ENCODE measurements at places on chromosomes 2 and 18.
A peak's percentile ranks its signal among the peaks of the same experiment; 100 is the strongest.

GRCh38 chr2:238655198-238655860 lies 192.6 kb upstream of the TWIST2 start:
- DNase-seq = no peak

GRCh38 chr18:46333431-46334135 lies 229.4 kb downstream of the HAUS1 start:
- DNase-seq = no peak

- DNase-seq = no peak
Observed at GRCh38 chr2:61967262-61967661, 61.8 kb downstream of the COMMD1 start.

GRCh38 chr18:69845593-69846506 lies 101.8 kb downstream of the CD226 start:
- no peak for DNase-seq

DNA sequence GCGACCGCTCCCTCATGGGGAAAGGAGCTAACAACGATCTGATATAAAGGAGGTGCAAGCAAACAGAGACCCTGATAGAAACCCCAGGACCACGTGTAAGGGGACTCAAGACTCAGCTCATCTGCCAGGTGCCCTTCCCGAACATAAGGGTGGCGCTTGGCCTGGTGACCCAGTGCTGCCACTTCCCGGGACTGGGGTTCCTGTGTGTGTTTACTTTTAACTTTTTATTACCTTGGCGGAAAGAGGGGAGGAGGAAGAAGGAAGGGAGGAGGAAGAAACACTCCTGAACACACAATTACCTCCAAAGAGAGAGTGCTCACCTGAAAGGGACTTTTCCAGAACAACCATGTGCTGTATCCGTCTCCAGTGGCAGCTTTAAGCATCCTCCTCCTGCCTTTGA lies 56.5 kb upstream of the EDAR start:
- no peak for DNase-seq

GRCh38 chr2:232315049-232315922 lies 63.3 kb upstream of the ALPP start:
- peak; percentile 35 for DNase-seq

DNA sequence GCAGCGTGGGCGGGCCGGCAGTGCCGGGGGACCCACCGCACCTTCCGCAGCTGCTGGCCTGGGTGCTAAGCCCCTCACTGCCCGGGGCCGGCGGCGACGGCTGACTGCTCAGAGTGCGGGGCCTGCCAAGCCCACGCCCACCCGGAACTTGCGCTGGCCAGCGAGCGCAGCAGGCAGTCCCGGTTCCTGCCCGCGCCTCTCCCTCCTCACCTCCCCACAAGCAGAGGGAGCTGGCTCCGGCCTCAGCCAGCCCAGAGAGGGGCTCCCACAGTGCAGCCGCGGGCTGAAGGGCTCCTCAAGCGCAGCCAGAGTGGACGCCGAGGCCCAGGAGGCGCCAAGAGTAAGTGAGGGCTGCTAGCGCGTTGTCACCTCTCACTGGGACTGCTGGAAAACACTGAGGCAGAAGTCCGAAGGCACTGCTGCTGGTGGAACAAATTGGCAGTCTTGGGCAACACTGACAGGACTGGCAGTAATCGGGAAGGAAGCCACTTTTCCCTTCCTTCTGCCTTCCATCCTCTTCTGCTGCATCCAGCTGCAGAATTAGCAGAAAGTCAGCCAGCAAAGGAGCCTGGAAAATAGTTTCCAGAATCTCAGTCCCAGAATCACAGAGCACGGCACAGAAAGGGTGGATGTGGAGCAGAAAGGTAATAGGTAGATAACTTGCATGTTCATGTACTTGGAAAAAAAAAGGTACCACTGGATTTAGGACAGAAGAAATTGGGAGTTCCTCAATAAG lies 179.4 kb upstream of the FN1 start:
- no peak for DNase-seq

- no peak for DNase-seq
Observed at GRCh38 chr18:12748671-12749070, 45.8 kb downstream of the PSMG2 start.

- DNase-seq = no peak
Observed at GRCh38 chr2:161124201-161124600, 36.0 kb upstream of the TANK start.

- no peak for DNase-seq
Observed at GRCh38 chr18:61132031-61132430, 201.2 kb upstream of the CDH20 start.

DNA sequence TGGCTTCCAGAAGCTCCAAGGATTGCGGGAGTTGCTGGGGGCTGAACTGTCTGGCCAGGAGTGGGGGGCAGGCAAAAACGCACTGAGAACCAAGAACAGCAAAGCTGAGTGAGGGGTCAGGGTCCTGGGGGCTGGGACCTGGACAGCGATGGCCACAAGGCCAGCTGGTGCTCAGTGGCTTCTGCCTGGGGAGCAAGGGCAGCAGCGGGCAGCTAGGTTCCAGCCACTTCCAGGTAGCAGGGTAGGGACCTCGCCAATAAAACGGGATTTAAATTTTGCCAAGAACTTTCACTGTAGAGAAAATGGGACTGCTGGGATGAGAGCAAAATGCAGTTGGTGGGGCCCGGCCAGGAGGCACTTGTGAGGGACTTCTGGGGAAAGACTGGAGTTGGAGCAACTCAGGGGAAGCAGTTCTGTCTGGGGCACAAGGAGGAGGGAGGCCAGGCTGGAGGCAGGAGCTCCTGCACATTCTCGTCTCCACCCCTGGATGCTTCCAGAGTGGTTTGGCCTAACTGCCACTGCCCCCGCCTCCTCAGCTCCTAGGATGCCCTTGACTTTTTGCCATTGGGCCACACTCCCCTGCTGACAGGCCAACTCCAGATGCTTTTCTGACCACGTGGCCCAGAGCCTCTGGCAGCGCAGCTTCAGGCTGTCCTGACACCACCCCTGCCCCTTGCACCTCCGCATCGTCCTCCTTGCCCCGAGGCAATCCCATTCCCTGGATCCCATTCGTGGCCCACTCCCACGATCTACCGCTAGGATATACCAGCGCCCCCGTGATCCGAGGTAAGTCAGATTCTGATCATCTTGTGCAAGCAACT lies 5.5 kb upstream of the CCDC74A start:
- DNase-seq = no peak

DNA sequence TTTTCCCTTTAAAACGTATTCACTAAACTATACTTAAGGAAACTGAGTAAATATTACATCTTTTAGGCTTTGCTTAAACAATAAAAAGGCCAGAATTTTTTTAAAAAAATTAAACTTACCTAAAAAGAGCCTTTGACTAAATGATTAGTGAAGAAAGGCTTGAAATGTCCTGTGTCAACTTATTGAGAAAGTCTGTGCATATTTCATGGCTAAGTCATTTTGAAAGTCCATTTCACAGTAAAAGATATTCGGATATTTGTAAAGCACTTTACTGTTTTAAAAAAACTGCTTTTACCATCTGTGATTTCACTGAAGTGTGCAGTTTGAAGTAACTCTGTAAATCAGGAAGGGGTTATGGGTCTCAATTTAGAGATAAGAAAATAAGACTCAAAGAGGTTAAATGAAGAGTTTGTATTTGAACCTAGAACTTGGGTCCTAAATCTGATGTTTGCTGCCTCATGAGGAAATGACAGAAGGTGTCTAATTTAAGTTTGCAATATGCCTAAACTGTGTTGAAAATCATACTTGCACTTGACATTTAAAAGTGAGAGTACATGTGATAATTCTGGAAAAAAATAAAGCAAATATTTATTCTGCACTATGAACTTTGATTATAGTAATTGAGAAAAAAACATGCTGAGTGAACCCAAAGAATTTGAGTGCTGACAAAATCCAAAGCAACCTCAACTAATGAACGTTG lies 50.5 kb downstream of the RAB27B start:
- DNase-seq = no peak

DNA sequence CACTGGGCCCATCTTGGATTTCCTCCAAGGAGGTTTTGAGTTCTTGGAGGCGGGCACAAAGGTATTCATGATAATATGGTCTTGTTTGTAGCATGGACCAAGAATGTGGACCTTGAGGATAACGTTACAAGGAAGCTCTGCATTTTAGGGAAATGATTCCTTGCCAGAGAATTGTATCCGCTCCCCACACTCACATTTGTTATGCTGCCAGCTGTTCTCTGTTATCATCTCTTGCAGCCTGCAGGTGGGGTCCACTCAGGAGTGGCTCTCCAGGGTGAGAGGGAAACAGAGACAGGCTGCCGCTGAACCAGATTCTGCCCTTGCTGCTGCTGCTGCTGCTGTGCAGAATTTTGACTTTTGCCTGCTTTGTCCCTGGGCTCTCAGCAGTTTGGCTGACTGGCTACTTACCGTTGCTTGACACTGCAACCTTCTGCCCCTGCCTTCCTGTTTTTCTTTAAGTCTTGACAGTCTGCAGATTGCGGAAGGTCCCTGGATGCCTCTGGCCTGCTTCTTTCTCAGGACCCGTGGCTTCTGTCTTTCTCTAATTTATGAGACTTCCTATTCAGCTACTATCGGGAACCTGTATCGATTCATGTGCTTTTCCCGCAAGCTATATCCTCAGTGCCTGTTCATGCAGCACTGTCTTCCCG lies 122.3 kb upstream of the DOCK10 start:
- no peak for DNase-seq

DNA sequence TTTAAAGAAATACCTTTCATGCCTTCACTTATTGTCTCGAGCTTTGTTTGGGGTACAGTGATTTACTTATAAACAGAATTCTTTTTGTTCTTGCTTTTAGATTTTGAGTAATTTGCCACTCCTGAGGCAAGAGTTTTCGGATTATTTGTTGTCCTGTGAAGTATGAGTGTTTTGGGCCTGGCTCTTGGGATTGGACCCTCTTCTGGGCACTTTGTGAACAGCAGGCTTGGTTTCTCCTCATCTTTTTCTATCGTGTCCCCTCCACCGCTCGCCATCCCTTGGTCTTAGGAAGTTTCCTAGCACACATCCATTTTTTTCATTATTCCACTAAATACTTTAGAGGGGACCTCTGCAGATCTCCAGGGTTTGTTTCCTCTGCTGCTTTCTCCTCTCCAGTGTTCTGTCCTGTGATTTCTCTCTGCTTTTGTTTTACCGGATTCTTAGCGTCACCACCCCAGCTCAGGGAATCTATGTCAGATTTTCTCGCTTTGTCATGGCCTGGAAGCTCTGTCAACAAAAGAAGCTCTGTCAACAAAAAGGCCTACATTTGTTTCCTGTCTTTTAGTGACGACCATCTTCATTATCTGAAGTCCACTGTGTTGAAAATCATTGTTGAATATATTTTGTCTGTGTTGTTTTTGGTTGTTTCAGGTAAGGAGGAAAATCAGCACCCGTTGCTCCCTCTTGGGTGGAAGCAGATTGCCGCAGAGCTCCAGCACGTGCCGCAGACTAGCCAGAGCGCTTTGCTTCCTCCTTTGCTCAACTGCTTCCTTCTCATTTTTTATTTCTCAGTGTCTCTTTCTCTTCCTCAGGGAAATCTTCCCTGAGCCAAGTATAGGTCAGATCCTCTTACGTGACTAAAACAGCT lies 27.8 kb downstream of the ANKRD62 start:
- DNase-seq = no peak

DNA sequence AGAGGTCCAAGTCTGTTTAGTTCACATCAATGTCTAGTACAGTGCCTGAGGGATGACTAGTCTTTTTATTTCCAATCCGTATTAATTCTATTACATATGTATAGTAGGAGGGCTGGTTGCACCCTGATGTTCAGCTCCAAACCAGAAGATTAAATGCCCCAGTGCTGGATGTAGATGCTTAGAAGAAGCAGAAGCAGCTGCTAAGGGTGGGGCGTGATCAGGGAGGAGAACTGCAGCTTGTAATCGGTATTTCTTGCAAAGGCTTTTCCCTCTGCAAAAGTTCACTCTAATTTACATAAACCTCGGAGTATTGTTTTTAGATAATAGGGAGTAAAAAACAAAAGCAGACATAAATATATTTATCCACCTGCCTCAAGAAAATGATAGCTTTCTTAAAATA lies 145.3 kb upstream of the ITGA4 start:
- no peak for DNase-seq

- no peak for DNase-seq
Observed at GRCh38 chr18:13494871-13495445, 231.4 kb downstream of the FAM210A start.

DNA sequence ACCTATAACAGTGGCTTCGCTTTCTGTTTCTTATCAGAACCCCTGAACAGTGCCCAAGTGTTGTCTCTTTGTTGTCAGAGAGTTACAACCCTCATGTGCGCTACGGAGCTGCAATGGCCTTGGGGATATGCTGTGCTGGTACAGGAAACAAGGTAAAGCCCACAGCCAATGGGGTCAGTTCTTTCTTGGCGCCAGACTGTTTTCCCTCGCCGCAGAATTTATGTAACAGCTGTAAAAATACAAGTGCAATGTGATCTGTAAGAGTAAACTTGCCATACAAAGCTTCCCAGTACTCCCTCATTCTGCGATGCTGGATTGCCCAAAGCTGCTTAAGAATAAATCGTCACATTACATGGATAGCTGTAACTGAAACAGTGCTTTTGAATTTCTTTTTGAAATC lies 13.9 kb upstream of the HTR2B start:
- no peak for DNase-seq

- no peak for DNase-seq
Observed at GRCh38 chr2:37851828-37852584, 73.1 kb upstream of the RMDN2 start.

- no peak for DNase-seq
Observed at GRCh38 chr2:109637749-109638570, 23.8 kb downstream of the SOWAHC start.

- DNase-seq = no peak
Observed at GRCh38 chr2:238100049-238100820, at the start of gene ESPNL. ESPNL (plus strand) TSS chr2:238100340; CDS start chr2:238100420, 80 bp downstream.

DNA sequence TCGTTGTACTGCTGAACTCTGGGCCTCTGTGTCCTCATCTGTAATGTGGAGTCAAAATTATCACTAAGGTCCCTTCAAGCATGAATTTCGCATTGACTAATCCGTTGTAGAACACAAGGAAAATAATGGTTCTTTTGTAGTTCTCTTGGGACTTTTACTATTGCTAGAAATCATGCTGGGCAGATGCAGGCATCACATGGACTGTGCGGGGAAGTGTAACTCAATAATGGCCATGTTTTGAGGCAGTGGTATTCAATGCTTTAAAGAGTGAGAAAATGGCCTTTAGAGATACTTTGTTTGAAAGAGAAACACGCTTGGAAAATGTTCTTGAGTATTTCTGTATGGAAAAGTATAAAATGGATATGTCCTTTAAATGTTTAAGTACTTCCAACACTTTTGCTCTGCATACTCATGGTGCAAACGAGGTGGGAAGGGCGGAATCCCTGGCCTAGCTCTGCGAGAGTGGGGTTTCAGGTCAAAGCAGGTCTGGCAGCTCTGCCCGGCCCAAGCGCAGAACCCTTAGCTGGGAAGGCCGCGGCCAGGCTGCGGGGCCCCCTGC lies 117.3 kb upstream of the MSTN start:
- DNase-seq = no peak

DNA sequence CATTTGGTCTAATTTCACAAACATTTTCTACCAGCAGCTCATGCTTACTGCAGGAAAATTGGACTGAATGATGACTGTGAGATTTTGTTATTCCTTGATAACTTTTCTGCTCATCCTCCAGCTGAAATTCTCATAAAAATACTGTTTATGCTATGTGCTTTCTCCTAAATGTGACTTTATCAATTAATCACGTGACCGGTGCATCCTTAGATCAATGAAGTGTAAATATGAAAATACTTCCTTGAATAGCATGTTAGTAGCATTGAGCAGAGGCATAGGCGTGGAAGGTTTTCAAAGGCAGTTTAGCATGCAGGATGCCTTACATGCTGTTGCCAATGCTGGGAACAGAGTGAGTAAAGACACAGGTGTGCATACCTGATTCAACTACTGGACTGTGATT lies 1002.5 kb downstream of the CBLN2 start:
- no peak for DNase-seq

All from activated naive CD8-positive, alpha-beta T cell treated with anti-CD3 and anti-CD28 coated beads, Interleukin-2, amount 50 U/mL, for 16 hours (primary cell).